H54 (cell line): ENCODE measurements at places on chromosomes 13 and 19.

DNA sequence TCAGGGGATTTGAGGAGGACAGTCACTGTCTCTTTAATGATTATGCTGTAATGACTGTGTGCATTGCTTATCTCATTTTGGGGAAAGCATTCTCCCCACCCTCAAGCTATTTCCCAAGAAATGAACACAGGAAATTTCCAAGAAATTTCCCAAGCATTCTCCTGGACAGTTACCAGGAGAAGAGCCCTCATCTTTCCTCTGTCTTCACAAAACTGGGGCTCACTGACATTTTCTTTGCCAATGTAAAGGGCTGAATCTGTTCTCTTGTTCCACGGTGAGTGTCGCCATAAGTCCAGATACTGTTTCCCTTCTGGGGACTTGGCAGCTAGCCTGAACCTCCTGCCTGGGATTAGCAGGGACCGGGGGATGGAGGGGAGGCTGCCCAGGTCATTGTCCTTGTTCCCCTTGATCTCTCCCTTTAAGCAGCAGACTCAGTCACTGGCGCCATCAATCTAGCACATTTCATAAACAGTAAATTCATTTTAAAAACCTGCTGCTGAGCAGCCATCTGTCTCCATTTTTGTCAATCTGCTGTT lies 172.8 kb downstream of the DNAJC15 start:
- DNase-seq = no peak

DNA sequence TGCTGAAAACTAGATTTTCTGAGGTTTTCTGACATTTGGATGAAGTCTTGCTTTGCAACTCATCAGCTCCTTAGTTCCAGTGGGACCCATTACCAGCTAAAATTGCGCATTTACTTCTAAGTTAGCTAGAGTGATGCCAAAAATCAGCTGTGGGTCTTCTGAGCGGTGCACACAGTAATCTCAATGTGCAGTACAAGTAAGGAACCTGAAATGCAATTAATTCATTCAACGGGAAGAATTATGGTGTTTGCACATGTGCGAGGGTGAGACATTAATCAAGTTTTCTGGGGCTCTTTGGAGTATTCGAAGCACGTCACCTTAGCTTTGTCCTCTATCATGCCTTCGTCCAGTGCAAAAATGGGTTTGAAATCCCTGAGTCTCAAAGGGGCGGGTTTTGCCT lies 146.2 kb downstream of the MYO16 start:
- no peak for DNase-seq

GRCh38 chr13:71249011-71249410 lies 618.0 kb downstream of the DACH1 start:
- no peak for DNase-seq

GRCh38 chr13:102847272-102848234 lies 1.7 kb downstream of the ERCC5 start:
- DNase-seq = no peak

DNA sequence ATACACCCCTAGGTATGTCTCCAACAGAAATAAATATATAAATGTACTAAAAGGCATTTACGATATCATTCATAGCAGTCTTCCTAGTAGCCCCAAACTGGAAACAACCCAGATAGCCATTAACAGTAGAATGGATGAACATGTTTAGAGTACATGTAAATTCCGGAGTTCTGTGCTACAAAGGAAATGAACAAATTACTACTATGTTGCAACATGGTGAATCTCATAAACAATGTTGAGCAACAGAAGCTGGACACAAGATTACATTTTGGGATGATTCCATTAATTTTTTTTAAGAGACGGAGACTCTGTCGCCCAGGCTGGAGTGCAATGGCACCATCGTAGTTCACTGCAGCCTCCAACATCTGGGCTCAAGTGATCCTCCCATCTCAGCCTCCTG lies 5.9 kb upstream of the SLC7A10 start:
- no peak for DNase-seq

DNA sequence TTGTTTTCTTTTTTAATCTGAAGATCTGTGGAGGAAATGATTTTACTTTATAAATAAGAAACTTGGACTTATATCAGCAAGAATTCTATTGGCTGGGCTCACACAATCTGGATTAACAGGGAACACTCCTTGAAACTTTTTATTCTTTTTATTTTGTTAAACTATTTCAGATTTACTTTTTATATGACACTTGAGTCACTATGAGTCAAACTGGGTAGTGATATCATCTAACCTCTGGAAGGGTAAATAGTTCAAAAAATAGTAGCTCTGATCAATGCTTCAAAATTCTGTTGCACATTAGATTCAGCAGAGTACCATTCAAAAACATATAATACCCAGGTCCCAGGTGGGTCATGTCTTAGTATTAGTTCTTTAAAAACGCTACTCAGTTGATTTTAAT lies 55.1 kb upstream of the NBEA start:
- no peak for DNase-seq

DNA sequence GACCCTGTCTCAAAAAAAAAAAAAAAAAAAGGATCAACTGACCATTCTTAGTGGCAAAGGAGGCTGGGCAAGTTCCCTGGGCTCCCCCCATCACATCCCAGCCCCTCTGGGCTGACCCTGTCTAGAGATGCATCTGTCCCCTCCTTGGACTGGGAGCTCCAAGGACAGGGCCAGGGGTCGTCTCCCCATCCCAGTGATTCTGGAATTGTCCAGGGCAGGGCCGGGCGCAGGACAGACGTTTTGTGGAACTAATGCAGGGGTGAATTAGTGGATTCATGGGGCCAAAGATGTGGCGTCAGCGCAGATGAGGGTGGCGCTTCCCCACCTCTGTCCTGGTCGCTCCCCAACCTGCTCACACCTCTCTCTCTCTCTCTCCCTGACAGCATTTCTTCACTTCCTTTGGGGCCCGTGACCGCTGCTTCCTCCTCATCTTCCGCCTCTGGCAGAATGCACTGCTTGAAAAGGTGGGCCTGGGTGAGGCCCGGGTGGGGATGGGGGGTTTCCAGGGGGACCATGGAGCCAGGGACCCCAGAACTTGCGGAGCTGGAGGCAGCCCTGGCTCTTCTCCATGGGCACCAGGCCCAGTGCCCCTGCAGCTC lies 11.1 kb downstream of the GRAMD1A start:
- no peak for DNase-seq

GRCh38 chr19:31501427-31502195 lies 152.4 kb upstream of the TSHZ3 start:
- DNase-seq = no peak

- peak; percentile 98 for DNase-seq
These were observed 19.3 kb downstream of the GADD45B start for GRCh38 chr19:2495130-2495641.

DNA sequence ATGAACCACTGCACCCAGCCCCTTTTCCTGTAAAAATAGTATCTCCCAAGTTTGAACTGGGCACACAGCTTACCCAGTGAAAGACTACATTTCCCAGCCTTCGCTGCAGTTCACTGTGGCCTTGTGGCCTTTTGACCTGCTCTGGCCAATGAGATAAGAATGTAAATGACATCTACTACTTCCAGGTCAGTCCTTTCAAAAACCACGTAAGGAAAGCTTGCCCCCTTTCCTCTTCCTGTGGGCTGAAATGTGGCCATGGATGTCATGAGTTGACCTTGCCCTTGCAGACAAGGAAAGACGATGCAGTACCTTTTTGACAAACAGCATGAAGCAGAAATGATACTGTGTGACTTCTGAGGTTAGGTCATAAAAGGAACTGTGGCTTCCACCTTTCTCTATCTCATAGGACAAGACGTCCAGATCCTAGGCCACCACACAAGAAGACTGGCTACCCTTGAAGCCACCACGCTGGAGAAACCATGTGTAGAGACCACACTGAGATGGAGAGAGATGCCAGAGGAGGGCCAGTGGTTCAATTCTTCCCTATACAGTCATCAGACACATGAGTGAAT lies 19.9 kb downstream of the ACER1 start:
- DNase-seq = no peak

DNA sequence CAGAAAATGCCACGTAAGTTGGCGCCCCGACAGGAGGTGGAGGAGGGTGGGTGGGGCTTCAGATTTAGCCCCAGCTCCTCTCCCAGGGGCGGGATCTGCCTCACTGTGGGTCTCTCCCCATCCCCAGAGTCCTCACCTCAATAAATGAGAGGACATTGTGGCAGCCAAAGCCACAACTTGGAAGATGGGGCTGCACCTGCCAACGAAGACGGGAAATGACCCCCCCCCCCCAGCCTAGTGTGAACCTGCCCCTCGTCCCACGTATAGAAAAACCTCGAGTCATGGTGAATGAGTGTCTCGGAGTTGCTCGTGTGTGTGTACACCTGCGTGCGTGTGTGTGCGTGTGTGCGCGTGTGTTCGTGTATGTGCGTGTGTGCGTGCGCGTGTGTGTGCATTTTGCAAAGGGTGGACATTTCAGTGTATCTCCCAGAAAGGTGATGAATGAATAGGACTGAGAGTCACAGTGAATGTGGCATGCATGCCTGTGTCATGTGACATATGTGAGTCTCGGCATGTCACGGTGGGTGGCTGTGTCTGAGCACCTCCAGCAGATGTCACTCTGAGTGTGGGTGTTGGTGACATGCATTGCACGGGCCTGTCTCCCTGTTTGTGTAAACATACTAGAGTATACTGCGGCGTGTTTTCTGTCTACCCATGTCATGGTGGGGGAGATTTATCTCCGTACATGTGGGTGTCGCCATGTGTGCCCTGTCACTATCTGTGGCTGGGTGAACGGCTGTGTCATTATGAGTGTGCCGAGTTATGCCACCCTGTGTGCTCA lies 1.5 kb upstream of the TRAPPC5 start:
- no peak for DNase-seq

DNA sequence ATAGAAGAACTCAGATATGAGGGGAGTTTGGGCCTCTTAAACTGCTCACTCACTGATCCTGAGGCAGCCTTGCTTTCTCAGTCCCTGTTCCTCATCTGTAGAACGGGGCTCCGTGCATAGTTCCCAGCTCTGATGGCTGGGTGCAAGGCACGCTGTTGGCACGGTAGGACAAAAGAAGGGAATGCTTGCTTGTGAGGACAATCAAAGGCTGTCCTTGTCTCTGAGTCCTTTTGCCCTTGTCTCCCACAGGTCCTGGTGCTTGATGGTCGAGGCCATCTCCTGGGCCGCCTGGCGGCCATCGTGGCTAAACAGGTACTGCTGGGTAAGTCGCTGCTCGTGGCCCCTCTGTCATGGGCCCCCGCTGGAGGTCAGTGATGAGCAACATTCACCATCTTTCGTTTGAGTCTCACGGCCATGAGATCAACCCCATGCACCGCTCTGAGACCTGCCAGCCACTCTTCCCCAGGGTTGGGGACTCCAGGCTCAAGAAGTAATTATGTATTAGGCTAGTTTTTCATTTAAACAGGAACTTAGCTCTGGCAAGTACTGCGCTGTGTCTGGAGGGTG lies 2.3 kb downstream of the RPL13A start:
- no peak for DNase-seq

DNA sequence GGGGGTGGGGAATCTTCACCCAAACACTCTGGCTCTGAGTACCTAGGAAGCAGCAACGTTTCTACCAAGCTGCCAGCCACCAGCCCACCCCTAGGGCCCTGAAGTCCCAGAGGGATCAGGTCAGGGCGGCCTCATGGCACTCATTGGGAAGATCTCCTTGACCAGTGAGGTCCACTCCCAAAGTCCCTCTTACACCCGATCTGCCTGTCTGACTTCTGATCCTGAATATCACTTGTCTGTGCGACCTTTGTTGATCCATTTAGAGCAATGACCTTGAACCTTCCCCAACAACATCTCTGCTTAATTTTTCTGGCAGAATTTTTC lies 2.1 kb upstream of the GNA15 start:
- DNase-seq = no peak

DNA sequence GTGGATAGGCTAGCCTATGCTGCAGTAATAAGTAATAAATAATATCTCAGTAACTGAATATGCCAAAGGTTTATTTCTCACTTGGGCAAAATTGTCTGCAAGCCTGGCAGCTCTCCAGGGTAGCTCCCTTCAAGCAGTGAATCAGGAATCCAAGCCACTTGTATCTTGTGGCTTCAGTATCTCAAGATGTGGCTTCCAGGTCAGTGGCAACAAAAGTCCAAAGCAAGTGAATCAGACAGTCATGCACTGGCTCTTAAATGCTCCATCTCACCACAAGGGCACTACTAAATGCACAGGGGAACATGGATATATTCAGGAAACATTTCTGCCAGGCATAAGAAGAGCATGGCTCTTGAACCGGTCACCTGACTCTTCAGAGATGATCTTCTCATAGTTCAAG lies 126.3 kb downstream of the KCTD12 start:
- DNase-seq = no peak

DNA sequence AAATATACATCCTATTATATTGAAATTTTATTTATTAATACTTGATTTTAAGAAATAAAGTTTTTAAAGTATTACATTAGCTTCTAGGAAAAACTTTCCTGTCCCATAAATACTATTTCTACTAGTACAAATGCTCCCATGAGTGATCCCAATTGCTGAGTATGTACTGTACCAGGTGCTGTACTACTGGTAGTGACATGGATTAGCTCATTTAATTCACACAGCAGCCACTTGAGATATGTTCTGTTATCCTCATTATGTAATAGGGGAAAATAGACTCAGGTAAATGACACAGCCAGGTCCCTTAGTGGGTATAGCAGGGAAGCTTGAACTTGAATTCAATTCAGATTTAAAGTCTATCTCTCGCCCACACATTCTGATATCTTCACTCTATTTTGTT lies 363.1 kb downstream of the FGF14 start:
- no peak for DNase-seq

- no peak for DNase-seq
These were observed 1.2 kb downstream of the LACC1 start for GRCh38 chr13:43880926-43881325.

GRCh38 chr13:20035130-20035529 lies 76.6 kb downstream of the ZMYM2 start:
- no peak for DNase-seq

DNA sequence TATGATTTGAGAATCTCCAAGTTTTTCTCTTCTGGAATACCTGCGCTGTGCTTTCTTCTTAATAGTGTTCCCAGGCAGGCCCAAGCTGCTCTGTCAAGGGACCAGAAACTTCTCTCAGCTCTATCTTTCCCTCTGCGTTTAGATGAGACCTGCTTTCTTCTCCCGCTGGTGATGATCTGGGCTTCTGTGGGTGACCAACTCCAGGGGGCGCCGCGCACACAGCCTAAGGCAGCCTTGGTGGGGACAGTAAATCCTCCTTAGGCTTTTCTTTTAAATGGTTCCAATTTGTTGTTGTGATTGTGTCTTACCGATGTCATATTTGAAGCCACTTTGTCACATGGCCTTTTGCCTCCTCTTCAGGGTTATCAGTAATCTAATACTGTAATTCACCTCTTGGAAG lies 439.4 kb upstream of the KLF12 start:
- no peak for DNase-seq

- peak; percentile 73 for DNase-seq
These were observed 20.2 kb upstream of the ERVV-1 start for GRCh38 chr19:52993342-52994178.

- DNase-seq = no peak
These were observed 1.5 kb upstream of the GRWD1 start for GRCh38 chr19:48444129-48444935.

DNA sequence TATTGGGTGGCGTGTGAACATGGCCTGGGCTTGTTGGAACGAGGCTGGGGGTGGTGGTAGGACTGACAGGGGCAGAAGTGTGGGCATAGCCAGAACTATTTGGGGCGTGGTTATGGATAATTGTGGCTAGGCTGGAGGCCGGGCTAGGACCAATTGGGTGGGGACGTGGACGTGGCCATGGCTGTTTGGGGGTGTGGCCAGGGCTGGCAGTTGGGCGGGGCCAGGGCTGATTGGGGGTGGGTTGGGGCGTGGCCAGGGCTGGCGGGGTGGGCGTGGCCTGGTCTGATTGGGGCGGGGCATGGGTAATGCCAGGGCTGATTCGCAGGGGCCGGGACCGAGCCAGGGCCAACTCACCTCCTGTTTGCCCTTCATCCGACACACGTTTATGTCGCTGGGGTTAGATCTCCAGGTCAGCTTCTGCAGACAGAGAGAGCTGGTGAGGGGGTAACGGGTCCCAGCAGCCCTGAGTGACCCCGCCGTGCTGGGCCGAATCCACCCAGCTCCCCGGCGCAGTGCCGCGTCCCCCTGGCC lies 2.8 kb downstream of the SEMA6B start:
- DNase-seq = no peak
